ENCODE measurements at places on chromosomes 4 and X.

DNA sequence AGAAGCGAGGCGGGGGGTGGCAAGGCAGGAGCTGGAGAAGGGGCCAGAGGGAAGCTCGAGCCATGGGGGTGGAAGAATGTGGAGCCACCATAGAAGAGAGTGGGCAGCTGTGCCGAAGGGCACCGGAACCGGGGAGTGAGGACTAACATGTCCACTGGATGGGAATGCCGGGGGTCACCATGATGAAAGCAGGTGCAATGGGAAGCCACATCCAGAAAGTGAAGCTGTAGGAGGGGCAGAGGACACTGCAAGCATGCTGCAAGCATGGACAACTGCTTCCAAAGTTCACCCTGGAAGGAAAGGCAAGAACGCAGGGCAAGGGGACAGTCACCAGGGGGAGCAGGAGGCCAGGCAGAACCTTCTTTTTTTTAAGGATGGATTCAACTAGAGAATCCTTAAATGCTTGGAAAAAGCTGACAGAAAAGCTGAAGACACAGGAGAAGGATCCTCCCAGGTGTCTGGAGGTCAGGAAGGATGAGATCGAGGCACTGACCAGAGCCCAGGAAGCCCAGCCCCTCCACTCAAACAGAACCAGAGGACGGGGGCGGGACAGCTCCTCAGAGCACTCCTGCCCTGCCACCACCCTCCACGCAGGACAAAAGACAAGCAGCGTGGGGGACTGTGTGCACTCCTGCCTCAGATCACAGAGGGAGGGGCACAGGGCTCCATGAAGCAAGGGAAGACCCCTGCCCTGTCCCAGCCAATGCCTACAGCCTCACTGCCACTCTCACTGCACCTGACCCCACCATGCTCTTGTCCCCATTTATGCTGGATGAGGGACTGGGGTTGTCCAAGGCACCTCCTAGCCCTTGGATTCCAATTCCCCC lies 169.2 kb downstream of the AFAP1 start:
- peak; percentile 81 for DNase-seq

- no peak for DNase-seq
These were observed 2.6 kb downstream of the CDKL5 start for GRCh38 chrX:18428006-18428405.

GRCh38 chrX:119235872-119236622 lies at the start of gene PGRMC1:
TSS of gene PGRMC1 (plus strand) at chrX:119236285. CDS start at chrX:119236364, 79 bp downstream.
- DNase-seq: peak; percentile 89

DNA sequence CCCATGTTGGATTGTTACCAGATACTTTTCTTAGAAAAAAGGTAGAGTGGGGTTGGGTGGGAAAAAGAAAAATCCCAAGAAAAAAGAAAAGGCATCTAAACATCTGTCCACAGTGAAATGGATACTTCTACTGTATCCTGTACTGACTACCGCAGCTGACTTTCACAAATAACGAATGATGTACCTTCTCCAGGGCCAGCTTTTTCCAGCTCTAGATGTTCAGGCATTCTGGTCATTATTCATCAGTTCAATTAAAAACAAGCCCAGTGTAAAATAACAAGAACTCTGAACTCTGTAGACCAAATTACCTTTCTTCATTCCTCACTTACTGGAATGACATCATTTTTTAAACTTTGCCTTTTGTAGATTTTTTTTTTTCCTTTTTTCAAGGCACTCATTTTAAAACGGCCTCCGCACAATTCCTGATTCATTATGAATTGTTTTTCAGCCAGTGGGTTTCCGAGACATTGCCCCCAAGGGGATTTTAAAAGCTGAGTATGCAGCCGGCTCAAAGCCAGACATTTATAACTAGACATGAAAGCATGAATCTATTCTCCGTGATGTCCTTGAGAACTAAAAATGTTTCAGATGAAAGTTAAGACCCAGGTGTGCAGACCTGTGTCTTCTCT lies 113.5 kb downstream of the PRKX start:
- DNase-seq: no peak

DNA sequence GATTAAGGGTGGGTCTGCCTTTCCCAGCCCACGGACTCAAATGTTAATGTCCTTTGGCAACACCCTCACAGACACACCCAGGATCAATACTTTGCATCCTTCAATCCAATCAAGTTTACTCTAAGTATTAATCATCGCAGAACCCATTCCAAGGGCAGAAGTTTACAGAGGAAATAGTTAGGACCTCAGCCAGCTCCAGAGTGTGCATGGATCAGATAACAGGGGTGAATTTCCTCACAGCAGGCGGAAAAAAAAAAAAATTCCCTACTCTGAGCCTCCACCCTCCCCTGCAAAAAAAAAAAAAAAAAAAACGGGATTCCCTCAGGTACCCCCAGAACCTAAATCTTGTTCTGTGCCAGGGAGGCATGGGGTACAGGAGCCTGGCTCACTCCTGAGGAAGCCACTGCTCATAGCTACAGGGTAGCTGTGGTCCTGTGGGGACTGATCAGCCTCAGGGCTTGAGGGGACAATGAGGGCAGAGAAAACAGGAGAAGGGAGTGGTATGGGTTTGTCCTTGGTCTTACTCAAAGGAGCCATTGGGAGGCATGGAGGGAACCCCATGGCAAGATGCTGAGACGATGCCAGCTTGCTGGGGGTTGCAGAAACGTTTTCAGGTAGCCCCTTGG lies 113.0 kb downstream of the DHRSX start:
- no peak for DNase-seq

DNA sequence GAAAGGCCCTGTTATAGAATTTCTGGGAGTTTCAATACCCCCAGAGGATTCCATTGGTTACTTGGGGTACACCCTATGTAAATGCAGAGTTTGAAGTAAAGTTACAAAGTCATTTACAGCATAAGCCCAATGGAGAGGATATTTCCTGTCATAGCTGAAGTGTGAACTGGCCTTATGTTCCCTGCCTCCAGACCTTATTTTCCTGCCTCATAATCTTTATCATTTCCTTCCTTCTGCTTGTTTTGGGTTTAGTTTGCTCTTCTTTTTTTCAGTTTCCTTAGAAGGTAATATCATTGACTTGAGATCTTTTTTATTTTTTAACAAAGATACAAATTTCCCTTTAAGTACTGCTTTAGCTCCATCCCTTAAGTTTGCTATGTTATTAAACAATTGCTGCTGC lies 85.4 kb downstream of the PPEF1 start:
- no peak for DNase-seq

GRCh38 chrX:70032792-70033191 lies 16.9 kb downstream of the AWAT2 start:
- no peak for DNase-seq

DNA sequence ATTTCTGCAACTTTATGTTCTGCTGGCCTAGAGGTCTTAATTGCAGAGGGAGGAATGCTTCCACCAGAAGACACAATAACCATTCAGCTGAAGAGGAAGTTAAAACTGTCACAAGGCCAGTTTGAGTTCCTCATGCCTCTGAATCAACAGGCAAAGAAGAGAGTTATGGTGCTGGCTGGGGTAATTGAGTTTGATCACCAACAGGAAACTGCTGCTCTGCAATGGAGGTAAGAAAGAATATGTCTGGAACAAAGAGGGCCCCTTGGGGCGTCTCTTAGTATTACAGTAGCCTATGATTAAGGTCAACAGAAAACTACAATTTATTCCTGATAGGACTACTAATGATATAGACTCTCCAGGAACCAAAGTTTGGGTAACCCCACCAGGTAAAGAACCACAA lies 744.0 kb downstream of the FSTL5 start:
- peak; percentile 74 for DNase-seq

GRCh38 chr4:23332313-23332712 lies 557.5 kb downstream of the PPARGC1A start:
- no peak for DNase-seq

DNA sequence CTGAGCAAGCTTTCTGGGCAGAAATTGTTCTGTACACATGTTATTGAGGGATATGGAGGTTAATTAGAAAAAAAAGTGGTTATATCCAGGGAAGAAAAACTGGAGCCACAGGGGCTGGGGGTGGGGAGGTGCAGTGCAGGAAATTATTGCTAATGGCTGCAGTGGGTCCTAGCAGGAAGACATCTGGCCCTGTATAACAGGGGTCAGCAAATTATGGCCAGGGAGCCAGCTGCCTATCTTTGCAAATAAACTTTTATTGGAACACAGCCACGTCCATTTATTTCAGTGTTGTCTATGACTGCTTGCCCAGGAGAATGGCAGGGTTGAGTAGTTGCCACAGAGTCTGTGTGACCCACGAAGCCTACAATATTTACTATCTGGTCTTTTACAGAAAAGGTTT lies 23.4 kb upstream of the PRPS2 start:
- no peak for DNase-seq

DNA sequence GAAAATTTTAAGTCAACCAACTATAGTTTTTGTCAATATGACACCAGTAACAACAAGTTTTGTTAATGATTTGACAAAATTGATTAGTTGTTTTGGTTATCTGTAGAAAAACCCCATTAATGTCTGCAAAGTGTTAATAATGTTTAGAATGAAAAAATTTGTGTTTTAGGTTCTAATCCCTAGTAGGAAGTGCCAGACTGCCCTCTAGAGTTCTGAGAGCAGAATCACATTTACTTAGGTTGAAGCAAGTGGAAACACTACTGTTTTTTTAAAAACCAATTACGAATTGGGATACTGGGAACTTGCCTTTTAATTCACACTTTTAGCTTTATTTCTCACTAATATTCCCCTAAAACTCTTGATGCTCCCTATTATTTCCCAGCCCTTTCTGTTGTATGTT lies 101.1 kb upstream of the CYLC1 start:
- DNase-seq: no peak
